ENCODE measurements at places on chromosomes 13 and 19.

DNA sequence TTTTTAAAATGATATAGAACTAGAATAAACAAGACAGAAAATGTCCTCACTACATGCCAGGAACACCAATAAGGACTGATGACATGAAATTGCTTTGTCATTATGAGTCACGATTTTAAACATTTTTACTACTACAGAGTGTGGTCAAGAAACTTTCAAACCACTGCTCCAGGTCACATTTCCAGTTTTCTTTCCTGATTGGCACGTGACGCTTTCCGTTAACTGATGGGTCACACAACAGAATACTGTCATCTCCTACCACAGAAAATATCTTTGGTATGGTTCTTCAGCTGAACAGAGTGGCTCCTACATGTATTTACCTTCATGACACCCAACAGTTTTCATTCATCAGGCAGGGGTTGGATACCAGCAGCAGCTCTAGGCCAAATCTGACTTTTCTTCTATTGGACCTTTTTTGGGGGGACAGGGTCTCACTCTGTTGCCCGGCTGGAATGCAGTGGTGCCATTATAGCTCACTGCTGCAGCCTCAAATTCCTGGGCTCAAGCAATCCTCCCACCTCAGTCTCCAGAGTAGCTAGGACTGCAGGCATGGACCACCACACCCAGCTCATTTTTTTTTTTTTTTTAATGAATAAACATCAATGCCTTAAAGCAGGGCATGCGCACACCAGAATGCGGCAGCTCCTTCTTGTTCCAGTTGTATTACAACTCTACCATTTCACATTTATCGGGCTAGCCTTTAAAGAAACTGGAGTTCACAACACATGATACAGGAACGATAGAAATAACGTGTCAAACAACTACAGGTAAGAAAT lies 147.4 kb downstream of the RNF17 start:
- peaks cover 39% of the 10 kb centered on the region for H3K36me3 ChIP-seq
- no peaks in the 10 kb centered on the region for H3K27me3 ChIP-seq
- no peak for DNase-seq
- H3K4me3 ChIP-seq, result no peak overlapping the region

DNA sequence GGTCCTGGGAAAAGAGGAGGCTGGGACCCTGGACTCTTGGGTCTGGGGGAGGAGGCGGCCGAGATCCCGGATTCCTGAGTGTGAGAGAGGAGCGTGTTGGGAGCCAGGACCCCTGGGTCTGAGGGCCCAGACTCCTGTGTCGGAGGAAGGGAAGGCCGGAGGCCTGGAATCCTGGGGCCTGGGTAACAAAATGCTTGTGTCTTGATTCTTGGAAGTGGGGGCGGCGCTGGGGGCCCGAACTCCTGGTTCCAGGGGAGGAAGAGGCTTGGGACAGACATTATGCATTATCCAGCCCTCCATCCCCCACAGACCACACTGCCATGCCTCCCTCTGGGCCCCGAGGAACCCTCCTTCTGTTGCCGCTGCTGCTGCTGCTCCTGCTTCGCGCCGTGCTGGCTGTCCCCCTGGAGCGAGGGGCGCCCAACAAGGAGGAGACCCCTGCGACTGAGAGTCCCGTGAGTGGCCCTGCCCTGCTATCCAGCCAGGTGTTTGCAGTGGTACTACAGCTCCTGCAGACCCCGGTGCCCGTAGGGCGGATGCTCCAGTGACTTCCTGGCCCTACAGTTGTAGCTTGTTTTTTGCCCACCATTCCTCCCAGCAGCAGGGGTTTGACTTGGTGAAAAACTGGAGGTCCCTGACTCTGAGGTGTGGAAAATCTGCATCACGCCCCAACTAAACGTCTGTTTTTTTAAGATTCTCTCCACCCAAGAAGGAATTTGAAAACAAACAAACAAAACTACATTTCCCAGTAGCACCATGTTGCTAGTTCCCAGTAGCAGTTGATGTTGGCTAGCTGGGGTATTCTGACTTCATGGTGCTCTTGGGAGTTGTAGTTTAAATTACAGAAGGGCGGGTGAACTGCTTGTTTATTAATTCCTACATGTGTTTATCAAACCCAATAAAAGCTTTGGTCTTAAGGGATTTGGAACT lies 630 bp downstream of the NUCB1 start:
- H3K36me3 ChIP-seq, result no peaks in the 10 kb centered on the region
- no peaks in the 10 kb centered on the region for H3K27me3 ChIP-seq
- H3K27ac ChIP-seq, result peak overlapping the region; percentile 3

DNA sequence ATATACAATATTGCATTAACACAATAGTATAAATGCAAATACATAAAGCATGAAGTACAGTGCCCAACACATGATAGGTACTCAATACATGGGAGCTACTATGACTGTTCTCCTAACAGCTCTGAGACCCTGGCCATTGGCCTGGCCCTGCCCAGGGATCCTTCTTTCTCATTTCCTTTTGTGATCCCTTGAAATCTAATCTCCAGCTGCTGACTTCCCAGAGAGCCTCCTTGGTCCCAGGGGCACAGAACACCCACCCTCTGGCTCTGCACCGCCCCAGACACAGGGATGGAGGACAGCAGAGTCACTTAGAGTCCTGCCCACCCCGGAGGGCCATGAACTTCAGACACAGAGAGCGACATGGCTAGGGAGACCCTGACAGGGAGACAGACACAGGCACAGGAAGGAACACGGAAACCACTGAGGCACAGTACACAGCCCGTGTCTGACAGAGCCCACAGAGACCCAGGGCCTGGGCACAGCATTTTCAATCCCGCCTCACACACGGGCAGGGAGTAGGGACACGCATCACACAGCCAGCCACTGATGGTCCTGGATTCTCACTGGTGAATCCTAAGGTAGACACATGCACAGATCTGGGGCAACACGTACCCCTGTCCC lies 4.2 kb upstream of the SYCN start:
- DNase-seq, result no peak
- no peaks in the 10 kb centered on the region for H3K36me3 ChIP-seq
- no peaks in the 10 kb centered on the region for H3K4me1 ChIP-seq
- peaks cover 23% of the 10 kb centered on the region for H3K27me3 ChIP-seq

GRCh38 chr13:29956853-29957252 lies 106.4 kb upstream of the UBL3 start:
- H3K4me1 ChIP-seq, result peaks cover 33% of the 10 kb centered on the region
- DNase-seq, result no peak
- no peak overlapping the region for H3K27ac ChIP-seq
- no peak overlapping the region for H3K4me3 ChIP-seq

DNA sequence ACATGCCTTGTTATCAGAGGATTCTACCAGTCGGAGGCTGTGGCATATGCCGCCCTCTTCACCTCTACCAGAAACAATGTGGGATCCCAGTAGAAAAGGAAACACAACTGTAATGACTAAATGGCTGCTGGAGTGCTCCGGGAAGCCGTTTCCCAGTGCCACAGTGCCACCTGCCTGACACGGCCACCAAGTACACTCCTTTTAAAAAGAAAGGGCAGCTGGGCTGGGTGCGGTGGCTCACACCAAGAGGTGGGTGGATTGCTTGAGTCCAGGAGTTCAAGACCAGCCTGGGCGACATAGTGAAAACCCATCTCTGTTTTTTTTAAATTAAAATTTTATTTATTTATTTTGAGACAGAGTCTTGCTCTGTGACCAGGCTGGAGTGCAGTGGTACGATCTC lies 67.3 kb downstream of the TRPM4 start:
- DNase-seq, result peak; percentile 91
- no peak overlapping the region for H3K27ac ChIP-seq
- H3K36me3 ChIP-seq, result no peaks in the 10 kb centered on the region

DNA sequence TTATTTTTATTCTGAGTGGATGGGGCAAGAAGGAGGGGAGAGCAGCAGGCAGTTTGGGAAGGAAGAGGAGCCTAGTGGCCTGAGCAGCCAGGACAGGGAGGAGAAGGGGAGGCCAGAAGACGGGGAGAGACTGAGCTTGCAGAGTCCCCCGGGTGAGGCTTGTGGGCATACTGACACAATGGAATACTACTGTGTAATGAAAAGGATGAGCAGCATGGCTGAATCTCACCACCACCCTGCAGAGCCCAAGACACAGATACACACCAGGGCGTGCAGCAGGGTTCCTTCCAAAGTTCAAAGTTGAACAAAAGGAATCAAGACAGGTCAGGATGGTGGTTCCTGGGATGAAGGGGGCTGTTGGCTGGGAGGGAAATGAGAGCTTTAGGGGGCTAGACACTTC lies 8.1 kb upstream of the SMG9 start:
- H3K4me1 ChIP-seq, result no peaks in the 10 kb centered on the region
- H3K36me3 ChIP-seq, result no peaks in the 10 kb centered on the region
- H3K4me3 ChIP-seq, result no peak overlapping the region
- no peak for DNase-seq

DNA sequence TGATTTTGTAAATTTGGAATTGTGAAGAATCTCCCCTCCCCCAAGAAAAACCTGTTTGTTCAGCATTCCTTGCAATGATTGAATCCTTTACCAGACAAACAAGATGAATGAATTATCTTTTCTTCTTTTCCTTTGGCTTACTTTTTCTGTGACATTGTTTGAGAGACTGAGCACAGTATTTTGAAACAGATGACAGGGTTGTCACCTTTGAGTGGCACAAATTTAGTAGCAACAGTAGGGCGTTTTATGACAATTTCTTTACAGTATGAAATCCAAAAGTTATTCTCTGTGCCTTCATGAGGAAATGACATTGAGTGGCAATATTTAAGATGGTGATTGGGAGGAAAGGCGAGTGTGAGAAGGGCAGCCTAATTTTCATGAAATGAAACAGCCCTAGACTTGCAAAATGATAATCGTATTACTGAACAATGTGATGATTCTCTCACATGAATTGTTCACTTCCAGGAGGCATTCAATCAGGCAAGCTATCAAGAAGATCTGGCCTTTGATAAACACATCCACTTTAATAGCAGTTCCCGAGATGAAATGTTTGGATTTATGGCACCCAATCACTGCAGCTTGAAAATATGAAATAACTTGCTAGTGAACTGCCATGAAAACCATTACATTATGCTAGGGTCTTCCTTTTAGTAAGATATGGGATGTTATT lies 68.6 kb upstream of the SCEL start:
- H3K36me3 ChIP-seq, result no peaks in the 10 kb centered on the region
- no peak overlapping the region for H3K4me3 ChIP-seq
- H3K27me3 ChIP-seq, result no peaks in the 10 kb centered on the region
- DNase-seq, result no peak
- H3K27ac ChIP-seq, result no peak overlapping the region

DNA sequence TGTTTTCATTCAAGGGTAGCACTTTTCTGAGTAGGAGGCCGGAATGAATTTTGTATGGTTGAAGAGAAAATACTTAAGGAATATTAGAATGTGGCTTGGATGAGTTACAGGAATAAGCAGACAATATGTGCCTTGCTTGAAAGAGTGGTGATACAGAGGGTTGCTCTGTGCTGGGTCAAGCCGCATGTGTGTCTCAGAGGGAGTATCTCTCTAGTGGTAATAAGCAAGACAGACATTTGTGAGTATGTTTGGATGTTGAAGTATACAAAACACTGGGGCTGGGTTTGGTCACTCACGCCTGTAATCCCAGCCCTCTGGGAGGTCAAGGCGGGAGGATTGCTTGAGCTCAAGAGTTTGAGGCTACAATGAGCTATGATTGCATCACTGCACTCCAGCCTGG lies 103.9 kb downstream of the LMO7 start:
- H3K27me3 ChIP-seq, result no peaks in the 10 kb centered on the region
- H3K4me3 ChIP-seq, result no peak overlapping the region
- H3K27ac ChIP-seq, result no peak overlapping the region
- DNase-seq, result no peak
- H3K36me3 ChIP-seq, result no peaks in the 10 kb centered on the region

DNA sequence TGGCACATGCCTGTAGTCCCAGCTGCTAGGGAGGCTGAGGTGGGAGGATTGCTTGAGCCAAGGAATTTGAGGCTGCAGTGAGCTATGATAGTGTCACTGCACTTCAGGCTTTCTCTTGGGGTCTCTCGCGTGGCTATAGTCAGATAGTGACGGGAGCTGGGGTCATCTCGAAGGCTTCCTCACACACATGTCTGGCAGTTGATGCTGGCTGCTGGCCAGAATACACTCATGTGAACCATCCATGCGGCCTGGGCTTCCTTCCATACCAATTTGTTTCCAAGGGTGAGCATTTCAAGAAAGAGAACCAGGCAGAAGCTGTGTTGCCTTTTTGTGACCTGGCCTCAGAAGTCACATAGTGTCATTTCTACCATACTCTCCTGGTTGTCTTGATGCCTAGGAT lies 26.4 kb downstream of the LEUTX start:
- H3K27me3 ChIP-seq, result no peaks in the 10 kb centered on the region
- peaks cover 9% of the 10 kb centered on the region for H3K4me1 ChIP-seq
- H3K27ac ChIP-seq, result no peak overlapping the region
- no peak for DNase-seq
- no peak overlapping the region for H3K4me3 ChIP-seq

- H3K36me3 ChIP-seq, result 0 out of 2 replicates have a peak, but pooled peaks cover 5% of the 10 kb centered on the region
- no peak overlapping the region for H3K27ac ChIP-seq
- no peak for DNase-seq
- no peaks in the 10 kb centered on the region for H3K27me3 ChIP-seq
- H3K4me1 ChIP-seq, result peaks cover 12% of the 10 kb centered on the region
Observed at GRCh38 chr13:100534147-100534843, 54.3 kb downstream of the GGACT start.

GRCh38 chr13:68714292-68714691 lies 1393.3 kb upstream of the ATXN8OS start:
- H3K27ac ChIP-seq, result peak overlapping the region; percentile 78
- H3K4me3 ChIP-seq, result no peak overlapping the region
- no peaks in the 10 kb centered on the region for H3K27me3 ChIP-seq
- peak; percentile 66 for DNase-seq
- H3K36me3 ChIP-seq, result no peaks in the 10 kb centered on the region

DNA sequence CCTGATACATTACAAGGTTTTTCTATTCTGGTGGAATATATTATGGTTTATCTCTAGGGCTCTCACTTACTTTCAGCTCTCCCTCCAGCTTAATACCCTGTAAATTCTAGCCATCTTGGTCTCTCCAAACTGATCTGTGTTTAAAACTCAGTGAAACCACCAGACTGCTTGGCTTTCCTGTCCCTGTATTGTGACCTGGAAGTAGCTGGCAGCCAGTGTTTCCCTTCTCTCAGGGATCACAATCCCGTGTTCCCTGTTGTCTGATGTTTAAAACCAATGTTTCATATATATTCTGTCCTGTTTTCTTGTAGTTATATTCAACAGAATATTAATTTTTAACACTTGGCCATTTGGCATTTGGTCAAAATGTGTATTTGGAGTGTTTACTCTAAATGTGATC lies 8.0 kb downstream of the AKAP11 start:
- H3K4me3 ChIP-seq, result no peak overlapping the region
- no peaks in the 10 kb centered on the region for H3K27me3 ChIP-seq
- no peak overlapping the region for H3K27ac ChIP-seq
- H3K4me1 ChIP-seq, result peaks cover 37% of the 10 kb centered on the region
- no peaks in the 10 kb centered on the region for H3K36me3 ChIP-seq
- no peak for DNase-seq
